ENCODE measurements at places on chromosomes 3 and 15. TPM values are rescaled to one million over a fixed set of nuclear protein-coding genes. Genes with fewer than 3 reads are reported as not detected.

The OR4M2 gene
- not detected for total RNA-seq

DNA sequence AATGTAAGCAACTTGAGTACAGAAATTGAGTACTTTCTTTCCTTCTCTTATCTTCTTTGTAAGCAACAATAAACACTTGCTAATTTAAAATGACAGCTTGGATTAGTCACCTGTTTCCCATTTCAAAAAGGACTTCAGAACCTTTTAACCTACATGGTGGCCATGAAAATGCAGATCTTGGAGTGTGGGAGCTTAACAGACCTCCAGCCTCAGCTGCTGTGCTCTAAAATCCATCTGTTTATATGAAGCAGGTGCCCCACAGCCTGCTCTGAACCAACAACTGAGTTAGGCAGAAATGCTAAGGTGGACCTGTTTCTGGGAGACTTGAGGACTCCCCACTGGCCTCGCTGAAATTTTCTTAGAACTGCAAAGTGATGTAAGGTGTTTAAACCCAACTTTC is 91.1 kb upstream of the TNIK start:
- no peak for DNase-seq

The CHRFAM7A gene
- total RNA-seq, result 7.0 TPM

- no peak for DNase-seq
Observed at GRCh38 chr3:155387571-155387970, 94.1 kb upstream of the STRIT1 start.

- DNase-seq, result no peak
Observed at GRCh38 chr3:138078901-138079344, 36.5 kb downstream of the DZIP1L start.

- no peak for DNase-seq
Observed at GRCh38 chr15:55526559-55527036, 18.6 kb upstream of the DNAAF4 start.

- no peak for DNase-seq
Observed at GRCh38 chr3:39408493-39409372, 2.2 kb downstream of the RPSA start.

DNA sequence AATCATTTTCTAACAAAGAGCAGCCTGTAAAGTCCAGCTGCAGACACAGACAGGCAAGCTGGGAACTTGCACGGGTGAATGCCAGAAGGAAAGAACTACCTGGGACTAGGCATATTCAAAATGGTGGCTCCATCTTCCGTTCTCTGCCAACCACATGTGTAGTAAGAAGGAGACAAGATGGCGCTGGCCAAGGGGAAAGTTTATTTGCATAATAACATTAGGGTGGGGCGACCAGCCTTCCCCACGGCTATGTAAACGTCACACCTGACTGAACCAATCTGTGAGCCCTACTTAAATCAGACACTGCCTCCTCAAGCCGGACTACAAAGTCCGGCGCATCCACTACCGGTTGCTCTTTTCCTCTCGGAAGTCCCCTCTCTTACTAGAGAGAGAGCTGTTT is 130.8 kb downstream of the SNRK start:
- no peak for DNase-seq

DNA sequence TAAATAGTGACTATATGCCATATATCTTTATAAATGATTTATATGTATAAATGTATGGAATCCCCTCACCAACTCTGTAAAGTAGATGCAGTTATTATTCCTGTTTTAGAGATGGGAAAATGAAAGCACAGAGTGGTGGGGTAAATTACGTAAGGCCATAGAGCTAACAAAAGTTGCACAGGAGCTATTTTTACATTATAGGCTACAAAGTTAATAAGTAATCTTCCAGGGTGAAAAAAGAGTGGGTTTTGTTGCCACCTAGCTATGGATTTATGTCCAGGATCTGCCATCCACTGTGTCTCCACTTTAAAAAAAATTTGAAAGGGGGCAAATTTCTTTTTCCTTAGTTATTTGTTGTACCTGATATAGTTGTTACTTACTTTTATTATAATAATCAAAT is 235.7 kb downstream of the MCTP2 start:
- DNase-seq, result no peak

GRCh38 chr15:82805994-82806406 is at the start of gene FSD2:
Gene FSD2, minus strand, starts transcription at chr15:82806069. Its CDS starts 18,679 bp downstream, at chr15:82787390.
- no peak for DNase-seq

GRCh38 chr15:40281057-40281800 is 1.6 kb downstream of the ANKRD63 start:
- DNase-seq, result no peak

The CD47 gene
- total RNA-seq, result 70.1 TPM

GRCh38 chr3:12832350-12833221 is 8.8 kb downstream of the RPL32 start:
- no peak for DNase-seq

DNA sequence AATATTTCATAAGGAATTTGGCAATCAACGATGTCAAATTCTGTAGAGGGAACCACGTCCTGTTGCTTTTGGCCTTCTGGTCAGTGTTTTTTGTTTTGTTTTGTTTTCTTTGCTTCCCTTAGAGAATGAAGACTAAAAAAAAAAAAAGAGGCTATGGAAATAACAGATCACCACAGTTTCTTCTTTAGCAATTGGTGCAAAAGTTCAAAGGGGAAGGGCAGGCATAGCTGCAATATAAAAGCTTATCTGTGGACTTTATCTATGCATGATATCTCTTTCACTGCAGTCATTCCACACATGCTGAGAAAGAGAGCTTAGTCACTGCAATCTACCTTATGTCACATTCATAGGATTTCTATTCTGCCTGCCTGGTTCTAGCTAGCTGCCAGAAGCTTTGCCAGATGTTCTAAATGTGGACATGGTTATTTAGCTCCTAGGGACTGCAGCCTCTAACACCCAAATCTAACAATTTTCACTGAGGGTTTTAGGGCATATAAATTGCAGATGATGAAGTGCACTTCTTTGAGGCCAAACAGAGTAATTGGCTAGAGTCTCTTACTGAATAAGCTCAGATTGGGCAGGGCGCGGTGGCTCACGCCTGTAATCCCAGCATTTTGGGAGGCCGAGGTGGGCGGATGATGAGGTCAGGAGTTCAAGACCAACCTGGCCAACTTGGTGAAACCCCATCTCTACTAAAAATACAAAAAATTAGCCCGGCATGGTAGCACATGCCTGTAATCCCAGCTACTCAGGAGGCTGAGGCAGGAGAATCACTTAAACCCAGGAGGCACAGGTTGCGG is 637.2 kb downstream of the NTRK3 start:
- DNase-seq, result no peak

The ZBTB47 gene
- 108 TPM for total RNA-seq

- DNase-seq, result no peak
Observed at GRCh38 chr15:55389264-55389607, 18.9 kb downstream of the CCPG1 start.

GRCh38 chr3:171055336-171056178 is 29.0 kb upstream of the SLC2A2 start:
- no peak for DNase-seq

- DNase-seq, result no peak
Observed at GRCh38 chr15:67026610-67026967, 38.8 kb upstream of the SMAD3 start.

- DNase-seq, result no peak
Observed at GRCh38 chr3:172373912-172374311, 74.3 kb downstream of the GHSR start.

The DUOXA2 gene
- not detected for total RNA-seq

Data from thoracic aorta (tissue), 2 donors.